ENCODE measurements at places on chromosomes 12 and 14.

DNA sequence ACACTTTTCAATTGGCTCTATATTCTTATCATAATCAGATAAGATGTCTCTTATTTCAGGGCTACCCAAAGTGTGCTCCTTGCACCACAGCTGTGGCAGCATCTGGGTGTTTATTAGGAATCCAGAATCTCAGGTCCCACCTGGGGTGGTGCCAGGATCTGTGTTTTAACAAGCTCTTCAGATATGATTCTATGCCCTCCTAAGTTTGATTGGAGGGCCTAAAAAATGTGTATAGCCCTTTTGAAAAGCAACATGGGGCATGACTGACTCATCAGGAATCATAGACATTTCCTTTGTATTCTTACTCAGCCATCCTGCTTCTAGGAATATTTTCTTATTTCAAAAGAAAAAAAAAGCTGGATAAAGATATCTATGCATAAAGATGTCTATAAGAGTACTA, 103.1 kb downstream of the HELB start:
- DNase-seq: no peak

GRCh38 chr12:121911824-121912585, 6.4 kb upstream of the CFAP251 start:
- DNase-seq: peak; percentile 52

- DNase-seq: no peak
Observed at GRCh38 chr14:55799508-55800095, 219.6 kb downstream of the KTN1 start.

DNA sequence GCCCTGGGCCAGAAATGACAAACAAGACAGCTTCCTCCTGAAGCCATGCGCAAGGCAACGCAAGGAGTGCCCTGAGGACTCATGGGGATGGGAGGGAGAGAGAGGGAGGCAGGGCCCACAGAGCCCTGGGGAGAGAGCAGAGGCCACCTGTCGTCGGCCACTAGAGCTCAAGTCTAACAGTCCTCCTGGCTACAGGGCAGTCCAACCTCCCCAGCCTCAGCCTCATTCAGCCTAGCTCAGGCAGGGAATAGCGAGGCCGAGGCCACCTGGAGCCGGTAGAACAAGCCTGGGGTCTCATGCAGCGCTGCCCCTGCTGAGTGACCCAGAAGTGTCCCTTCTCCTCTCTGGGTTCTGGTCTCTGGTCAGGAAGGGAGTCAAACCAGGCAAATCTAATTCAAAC, 69.5 kb downstream of the BCL11B start:
- no peak for DNase-seq

DNA sequence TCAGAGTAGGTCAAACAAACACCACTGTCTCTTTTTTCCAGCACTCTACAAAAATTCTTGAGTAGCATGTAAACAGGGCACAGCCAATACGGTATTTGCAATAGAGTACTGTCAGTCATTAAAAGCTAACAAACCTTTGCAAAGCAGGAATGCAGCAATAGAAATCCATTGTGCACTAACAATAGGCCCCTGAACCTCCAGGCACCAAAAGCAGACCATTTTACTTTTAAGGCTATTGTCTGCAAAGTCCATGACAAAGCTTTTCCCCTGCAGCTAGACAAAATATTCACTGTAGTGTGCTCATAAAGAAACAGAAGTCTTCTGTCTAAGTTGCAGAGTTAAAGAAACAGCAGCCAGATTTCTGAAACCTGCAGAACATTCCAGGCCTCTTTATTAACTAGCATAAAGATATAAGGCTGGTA, 191.9 kb downstream of the SOX5 start:
- no peak for DNase-seq

DNA sequence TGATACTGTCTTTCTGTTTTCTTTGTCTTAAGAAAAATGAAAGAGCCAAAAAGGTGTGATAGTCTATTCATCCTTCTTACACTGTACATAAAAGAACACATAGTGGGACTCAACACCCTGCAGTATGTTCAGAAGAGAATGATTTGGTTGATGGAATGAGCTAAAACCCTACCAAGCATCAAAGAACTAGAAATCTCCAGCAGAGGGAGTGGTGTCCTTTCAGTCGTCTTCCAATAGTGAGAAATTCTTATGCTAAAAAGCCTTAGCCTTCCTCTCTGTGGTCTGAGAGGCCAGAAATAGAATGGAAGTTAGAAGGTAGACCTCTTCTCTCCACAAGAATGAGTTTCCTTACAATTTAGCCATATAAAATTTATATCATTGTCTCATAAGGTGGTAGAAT, 393.4 kb upstream of the SEL1L start:
- DNase-seq: no peak

DNA sequence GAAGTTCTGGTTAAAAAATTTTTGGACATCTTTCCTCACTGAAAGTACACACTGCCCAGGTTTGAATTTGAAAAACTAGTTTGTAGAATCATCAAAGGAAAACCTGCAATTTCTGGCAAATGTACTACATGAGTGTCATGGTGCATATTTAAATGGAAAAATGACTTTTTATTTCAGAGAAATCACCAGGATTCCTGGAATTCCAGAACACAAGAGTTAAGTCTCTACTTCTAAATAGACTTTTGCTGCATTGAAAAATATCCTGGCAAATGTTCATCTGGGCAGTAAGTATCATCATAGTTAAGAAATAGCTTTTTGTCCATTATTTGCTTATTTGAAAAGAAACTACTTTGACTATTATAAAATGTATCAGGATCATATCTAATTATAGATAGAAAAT, 275.1 kb downstream of the PRKD1 start:
- no peak for DNase-seq

- DNase-seq: no peak
Observed at GRCh38 chr12:56164345-56164729, 6.2 kb downstream of the MYL6 start.

DNA sequence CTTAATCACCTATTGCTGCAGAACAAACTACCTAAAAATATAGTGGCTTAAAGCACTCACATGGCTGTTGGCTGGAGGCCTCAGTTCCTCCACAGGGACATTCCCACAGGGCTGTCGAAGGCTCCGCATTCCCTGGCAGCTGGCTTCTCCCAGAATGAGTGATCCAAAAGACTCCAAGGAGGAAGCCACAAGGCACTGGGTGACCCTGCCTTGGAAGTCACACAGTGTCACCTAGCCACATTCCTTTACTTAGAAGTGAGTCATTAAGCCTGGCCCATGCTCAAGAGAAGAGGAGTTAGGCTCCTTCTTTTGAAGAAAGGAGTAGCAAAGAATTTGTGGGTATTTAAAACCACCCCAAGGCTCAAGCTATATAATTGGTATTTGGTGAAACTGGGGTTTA, 63.9 kb upstream of the MAP1LC3B2 start:
- DNase-seq: no peak

- no peak for DNase-seq
Observed at GRCh38 chr12:728781-729180, 23.6 kb upstream of the WNK1 start.

GRCh38 chr12:115354007-115354890, 670.3 kb upstream of the TBX3 start:
- DNase-seq: no peak

GRCh38 chr12:107356266-107356936, 263.1 kb upstream of the CRY1 start:
- no peak for DNase-seq

- no peak for DNase-seq
Observed at GRCh38 chr14:102799684-102800562, 22.7 kb downstream of the TRAF3 start.

DNA sequence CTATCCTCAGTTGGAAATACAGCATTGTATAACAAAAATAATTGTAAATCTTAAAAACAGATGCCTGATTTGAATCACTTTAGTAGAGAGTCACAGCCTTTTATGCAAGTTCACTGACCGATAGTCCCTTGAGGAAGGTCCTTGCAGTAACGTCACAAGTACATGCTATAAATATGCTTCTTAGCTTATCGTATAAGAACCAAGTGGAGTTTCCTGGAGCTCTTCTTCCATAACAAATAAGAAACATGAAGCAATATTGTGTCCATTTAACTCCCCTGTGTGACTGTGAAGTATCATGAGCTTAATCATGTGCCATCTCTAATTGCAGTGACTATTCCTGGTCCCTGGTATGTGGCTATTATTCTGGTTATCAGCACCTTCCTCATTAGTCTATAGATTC, 107.9 kb downstream of the SLC38A4 start:
- no peak for DNase-seq

- DNase-seq: no peak
Observed at GRCh38 chr14:104031384-104031783, 54.1 kb upstream of the ASPG start.

DNA sequence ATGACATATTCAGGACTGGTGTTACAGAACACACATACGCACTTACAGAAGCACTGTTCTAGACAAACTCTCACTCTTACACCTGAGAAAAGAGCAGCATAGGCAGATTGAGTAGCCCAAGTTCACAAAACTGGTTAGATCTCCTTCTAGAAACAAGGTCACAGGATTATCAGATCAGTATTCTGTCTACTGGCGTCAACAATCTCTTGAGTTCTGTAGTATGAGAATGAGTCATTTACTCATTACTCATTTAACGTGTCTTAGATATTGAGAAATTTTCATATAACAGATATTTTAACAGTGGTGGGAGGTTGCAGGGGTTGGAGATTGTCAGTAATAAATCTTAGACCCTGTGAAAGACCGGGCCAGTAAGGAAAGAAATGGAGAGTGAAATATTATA, 2.8 kb upstream of the TSPAN8 start:
- DNase-seq: no peak

- no peak for DNase-seq
Observed at GRCh38 chr12:23752245-23752644, 197.2 kb downstream of the SOX5 start.

DNA sequence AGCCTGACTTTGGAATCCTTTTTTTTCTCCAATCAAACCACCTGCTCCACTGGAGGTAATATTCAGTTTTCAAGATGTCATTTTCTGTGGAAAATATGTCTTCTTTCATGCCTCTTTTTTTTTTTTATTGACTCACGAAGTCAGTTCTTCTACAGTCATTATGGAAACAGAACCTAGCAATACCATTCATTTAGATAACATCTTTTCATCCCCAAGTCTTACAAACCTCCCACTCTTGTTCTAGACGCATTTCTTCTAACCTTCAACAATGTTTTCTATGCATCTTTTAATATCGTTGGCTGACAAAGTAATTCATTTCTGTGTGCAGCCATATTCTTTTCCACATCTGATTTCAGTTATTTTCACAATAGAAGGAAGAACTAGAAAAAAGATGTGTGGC, 474.3 kb upstream of the CCDC196 start:
- DNase-seq: no peak

DNA sequence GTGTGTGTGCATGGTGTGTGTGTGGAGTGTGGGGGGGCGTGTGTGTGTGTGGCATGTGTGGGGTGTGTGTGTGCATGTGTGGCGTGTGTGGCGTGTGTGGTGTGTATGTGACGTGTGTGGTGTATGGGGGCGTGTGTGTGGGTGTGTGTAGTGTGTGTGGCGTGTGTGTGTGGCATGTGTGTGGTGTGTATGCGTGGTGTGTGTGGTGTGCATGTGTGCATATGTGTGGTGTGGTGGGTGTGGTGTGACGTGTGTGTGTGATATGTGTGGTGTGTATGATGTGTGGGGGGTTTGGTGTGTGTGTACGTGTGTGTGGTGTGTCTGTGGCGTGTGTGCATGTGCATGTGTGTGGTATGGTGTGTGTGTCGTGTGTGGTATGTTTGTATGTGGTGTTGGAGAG, 24.1 kb upstream of the CMKLR1 start:
- no peak for DNase-seq

DNA sequence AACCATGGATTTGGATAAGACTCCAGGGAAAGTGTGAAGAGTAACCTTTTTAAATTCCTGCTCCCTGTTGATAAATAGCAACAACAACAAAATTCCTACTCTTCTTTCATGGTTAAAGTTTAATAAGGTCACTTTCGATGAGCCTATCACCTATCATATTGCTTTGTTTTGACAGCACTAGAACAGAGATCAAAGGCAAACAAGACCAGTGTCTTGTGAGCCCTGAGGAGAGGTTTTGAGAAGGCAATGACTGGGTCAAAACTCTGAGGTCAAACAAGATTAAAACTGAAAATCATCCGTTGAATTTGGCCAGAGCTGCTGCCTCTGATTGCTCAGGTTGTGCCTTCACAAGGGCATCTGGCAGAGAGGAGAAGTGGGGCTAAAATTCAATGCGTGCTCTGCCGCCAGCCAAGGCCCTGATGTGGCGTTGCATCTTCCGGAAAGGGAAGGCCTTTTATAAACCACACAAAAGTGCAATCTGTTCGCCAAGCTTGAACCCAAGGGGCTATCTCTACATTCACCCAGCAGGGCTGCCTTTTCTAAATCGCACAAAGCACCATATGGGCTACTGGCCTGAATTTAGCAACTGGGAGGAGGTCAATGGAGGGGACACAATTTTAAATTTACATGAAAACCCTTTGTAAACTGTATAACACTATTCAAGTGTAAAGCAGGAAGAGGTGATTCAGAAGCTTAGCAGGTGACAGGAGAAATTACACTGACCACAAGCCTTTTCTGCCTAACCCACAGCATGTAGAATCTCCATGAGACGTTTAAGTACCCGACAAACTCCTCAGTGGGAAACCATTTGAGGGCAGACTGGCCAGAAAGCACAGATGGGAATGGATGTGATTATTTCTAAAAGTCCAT, 140.8 kb downstream of the DAD1 start:
- no peak for DNase-seq

- DNase-seq: no peak
Observed at GRCh38 chr12:88575361-88575970, 4.8 kb downstream of the KITLG start.

- DNase-seq: no peak
Observed at GRCh38 chr12:91111366-91112325, at the start of gene LUM. Gene LUM (minus strand): TSS chr12:91111494. CDS start chr12:91108979, 2,515 bp downstream.

- DNase-seq: peak; percentile 44
Observed at GRCh38 chr12:117063162-117063911, 35.9 kb downstream of the TESC start.

GRCh38 chr14:74248017-74248416, 8.8 kb downstream of the VSX2 start:
- DNase-seq: no peak

GRCh38 chr14:105467249-105467941, 7.2 kb upstream of the CRIP2 start:
- DNase-seq: no peak

- DNase-seq: no peak
Observed at GRCh38 chr12:66735275-66735674, 56.4 kb upstream of the GRIP1 start.

- no peak for DNase-seq
Observed at GRCh38 chr12:16602412-16602811, 3.5 kb downstream of the LMO3 start.

DNA sequence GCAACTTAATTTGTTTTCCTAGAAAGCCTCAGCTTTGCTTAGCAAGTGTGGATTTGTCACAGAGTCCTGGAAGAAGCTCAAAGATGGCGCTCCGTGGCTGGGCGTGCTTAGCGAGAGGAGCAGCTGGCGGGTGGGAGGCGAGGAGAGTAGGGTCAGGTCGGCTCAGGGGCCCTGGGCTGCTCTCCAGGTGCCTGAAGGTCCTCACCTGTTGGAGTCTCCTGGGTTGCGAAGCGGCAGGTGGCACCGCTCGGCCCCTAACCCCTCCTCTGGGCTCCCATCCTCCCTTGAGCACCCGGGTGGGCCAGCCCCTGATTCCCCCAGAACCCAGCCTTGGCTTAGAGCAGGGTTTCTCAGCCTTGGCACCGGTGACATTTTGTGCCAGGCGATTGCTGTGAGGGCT, 25.1 kb downstream of the LRTM2 start:
- DNase-seq: no peak
